ENCODE measurements at places on chromosomes 6 and 20.

- no peak for DNase-seq
These were observed 26.1 kb upstream of the GABRR1 start for GRCh38 chr6:89243331-89243629.

- no peak for DNase-seq
These were observed 886 bp downstream of the ROMO1 start for GRCh38 chr20:35699957-35700624.

DNA sequence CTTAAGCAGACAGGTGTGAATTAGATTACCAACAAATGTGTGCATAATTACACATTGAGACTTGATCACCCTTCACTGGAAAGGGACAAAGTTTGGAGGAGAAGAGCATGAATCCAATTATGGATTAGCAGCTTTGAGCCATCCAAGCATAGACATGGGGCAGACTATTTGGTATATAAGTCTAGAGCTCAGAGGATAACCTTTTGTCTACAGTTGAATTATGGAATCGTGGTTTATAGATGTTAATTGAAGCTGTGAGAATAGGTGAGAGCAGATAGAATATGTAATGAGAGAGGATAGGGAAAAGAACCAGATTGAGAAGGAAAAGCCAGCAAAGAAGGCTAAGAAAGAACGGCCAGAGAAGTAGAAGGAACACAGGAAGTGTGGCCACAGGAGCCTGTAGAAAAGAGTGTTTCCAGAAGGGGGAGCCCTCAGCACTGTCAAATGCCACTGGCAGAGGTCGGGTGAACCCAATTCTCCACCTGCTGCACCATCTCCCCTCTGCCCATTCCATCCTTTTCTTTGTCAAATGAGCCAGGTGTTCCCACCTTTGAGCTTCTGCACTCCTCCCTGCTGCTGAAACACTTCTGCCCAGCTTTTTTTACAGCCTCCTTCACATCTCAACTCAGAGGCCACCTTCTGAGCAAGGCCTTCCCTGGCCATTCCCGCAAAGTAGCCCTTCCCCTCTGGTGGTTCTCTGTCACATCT lies 7.3 kb downstream of the DNTTIP1 start:
- peak; percentile 64 for DNase-seq

DNA sequence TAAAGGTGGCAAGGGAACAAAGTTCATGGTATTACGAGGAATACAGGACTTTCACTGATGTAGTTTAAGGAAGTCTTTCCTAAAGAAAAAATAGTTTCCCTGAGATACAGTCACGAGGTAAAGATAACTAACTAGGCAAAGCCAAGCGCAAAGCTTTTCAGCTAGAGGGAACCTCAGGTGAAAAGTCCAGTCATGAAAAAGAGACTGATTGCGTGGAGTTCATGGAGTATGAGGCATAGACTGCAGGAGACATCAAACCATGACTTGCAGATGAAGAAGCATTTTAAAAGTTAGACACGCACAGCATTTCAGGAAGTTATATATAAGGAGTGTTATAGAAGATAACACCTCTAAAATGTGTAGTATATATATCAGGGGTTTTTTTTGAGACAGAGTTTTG lies 205.6 kb upstream of the ZNF184 start:
- DNase-seq, result no peak

GRCh38 chr6:109292420-109292819 lies 89.8 kb downstream of the CD164 start:
- no peak for DNase-seq

DNA sequence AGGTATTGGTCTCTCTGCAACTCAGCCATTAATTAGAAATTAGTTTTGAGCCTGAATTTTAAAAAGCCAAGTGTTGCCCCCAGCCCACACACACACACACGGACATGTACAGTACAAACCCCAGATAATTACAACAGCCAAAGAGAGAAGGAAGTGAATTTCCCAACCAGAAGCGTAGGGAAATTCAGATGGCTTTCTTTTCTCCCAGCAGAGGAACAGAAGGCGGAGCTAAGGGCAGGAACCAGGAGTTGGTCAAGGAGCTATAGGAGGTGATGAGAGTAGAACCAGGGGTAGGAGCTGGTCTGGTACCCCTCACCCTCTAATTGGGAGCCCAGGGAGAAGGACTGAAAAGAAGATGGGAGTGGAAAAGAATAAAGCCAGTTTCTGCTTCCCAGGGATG lies 3.9 kb upstream of the ZBTB9 start:
- no peak for DNase-seq

DNA sequence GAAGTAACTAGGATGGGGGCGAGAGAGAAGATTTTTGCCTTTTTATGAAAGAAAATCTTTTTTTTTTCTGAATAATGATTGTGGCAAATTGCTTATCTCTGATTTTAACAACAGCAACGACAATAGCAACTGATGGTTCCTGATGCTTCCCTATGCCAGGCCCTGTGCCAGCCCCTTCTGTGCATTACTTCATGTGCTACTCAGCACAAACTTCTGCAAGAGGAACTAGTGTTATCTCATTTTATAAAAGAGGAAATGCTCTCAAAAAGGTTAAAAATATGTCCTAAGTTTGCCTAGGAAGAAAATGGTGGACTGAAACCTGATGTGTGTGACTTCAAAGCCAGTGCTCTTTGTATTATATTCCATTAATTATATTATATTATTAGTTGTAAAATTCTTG lies 74.0 kb upstream of the RALGAPA2 start:
- DNase-seq, result no peak

DNA sequence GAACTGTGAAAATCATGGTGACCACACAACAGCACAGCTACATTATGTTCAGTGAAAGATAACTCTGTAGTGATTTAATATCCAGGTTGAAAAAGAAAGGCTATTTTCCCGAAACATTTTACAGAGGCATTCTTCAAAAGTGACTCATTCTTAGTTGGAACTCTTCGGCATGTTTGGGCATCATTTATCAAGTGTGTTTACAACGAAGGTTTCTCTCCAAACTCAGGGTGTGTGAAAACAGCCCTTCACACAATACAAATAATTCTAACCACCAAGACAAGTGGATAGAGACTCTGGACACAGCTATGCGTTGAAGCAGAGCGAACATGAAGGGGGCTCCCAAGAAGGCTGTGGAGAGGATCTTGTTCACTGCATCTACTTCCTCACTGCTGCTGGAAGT lies 57.6 kb downstream of the CBLN4 start:
- peak; percentile 25 for DNase-seq

GRCh38 chr20:50987493-50988210 lies 29.0 kb downstream of the MOCS3 start:
- peak; percentile 87 for DNase-seq

- no peak for DNase-seq
These were observed 30.6 kb downstream of the FAM229B start for GRCh38 chr6:112118034-112118433.

DNA sequence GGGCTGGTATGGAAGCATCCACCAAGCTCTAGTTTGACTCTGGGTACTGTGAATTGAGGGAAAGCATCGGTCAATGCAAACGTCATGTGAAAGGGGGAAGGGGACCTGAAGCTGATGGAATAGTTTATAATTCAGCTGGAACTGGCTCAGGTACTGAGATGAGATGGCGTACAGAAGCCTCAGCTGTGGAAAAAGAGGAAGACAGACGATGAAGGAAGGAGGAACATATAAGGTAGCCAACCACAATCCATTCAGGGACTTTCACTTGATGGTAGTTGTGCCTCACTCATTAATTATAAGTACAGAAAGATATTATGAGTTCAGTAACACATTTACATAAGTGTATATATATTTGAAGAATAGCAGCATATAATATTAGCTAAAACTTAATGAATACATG lies 2.7 kb downstream of the CALHM5 start:
- no peak for DNase-seq

DNA sequence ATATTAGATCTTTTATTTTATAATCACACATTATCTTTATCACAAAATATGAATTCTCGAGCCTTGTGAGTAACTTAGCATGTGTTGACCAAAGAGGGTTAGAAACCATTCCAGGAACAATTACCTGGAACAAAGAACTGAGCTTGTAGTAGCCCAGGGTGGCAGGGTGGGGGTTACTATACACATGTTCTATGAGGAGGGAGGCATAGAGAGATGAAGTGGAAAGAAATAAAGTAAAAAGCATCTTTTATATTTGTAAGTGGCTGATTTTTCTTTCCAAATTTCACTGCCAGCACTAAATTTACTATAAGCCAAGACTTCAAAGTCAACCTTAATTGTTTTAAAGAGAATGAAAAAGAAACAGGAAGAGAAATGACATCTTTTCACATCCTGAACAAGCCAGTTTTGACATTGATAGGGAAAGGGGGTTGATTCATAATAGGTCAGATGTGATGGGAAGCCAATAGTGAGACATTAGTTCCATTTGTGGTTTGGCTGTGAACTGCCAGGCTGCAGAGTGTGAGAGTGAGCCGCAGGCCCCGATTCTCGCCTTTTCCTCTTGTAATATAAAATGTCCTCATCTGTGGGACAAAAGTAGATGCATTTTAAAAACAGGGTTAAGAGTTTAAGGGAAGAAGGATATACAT lies 52.7 kb upstream of the MYB start:
- DNase-seq, result no peak

DNA sequence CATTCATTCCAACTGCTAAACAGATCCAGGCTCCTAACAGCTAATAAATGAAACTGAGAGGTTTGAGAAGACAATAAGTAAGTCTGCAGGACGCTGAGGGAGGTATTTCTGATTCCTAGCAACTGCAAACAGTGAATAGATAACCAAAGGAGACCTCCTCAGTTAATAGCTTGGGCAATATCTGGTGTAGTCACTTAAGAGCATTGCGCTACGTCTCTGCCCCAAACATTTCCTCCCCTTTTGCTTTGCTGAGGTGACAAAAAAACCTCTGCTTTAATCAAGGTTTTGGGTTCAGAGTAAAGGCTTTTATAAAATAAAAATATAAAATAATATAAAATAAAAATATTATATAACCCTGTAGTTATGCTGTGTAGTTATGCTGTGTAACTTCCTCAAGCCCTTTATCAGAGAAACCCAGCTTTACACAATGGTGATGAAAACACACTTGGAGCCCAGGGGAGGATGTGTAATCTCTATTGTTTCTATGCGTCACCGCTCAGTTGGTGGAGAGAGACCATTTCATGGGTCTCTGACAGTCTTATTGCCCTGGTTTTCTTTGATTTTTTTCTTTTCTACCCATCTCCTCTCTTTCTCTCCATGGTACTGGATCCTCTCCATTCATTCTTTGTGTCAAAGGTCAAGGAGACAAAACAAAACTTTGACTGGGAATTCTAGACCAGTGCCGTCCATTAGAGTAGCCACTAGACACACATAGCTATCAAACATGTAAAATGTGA lies 18.9 kb upstream of the CALHM5 start:
- no peak for DNase-seq

- DNase-seq, result no peak
These were observed 266.3 kb downstream of the PTPRT start for GRCh38 chr20:42923348-42923918.

GRCh38 chr6:11718463-11718862 lies 60.1 kb downstream of the ADTRP start:
- DNase-seq, result no peak

DNA sequence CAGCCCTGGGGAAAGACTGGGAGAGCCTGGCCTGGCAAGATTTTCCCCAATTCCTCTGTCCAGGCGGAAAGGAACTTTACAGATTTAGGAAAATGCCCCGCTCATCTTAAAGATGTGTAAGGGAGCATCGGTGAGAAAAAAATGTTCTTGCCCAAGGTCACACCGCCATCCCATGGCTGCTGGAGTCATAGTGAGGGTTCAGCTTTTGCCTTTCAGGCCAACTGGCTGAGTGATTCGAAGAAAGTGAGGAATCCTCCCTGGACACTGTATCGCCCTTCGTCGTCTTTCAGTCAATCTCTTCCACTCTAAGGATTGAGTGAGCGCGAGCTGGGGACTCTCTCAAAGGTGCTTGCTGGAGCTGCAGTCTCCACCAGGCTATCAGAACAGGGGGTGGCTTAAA lies 1.4 kb downstream of the WFDC2 start:
- DNase-seq, result no peak

DNA sequence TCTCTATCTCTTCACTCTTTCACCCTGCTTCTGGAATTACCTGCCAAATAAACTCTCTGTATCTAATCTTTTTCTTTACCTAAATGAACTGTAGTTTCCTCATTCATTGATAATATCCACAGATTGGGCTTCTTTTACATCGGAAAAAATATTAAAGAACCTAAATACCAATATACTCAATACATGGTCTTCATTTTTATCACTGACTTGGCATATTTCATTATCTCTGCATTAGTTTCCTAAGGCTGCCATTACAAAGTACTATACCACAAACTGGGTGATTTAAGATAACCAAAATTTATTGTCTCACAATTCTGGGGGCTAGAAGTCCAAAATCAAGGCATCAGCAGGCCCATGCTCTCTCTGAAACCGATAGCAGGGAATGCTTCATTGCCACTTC lies 411.9 kb upstream of the SPTLC3 start:
- no peak for DNase-seq

DNA sequence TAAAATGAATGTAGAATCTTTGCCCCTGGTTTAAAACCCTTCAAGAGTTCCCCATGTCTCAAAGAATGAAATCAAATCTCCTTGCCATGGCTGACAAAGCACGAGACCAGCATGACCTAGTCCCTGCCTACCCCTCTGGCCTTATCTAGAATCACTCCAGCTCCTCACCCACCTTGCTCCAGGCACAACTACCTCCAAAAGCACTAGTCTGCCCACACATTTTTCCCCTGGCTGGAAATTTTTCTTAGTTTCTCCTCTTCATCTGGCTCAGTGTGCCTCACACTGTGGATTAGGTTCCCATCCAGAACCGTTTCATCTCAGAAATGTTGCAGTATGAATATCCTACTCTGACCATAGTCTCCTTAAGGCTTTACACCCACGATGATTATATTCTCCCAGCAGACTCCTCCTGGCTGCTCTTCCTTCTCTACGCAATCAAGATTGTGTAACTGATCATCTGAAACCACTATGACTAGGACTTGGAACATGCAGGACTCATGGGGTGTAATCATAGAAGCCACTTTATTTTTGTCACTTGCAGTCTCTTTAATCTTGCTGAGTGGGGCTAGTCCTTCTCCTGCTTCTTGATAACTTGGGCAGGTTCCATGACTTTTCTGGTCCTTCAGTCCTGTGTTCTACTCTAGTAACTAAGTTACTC lies 7.8 kb upstream of the MRS2 start:
- peak; percentile 53 for DNase-seq

- DNase-seq, result no peak
These were observed 46.3 kb upstream of the NCOA3 start for GRCh38 chr20:47455133-47456040.

GRCh38 chr6:139062932-139063646 lies 34.5 kb downstream of the ABRACL start:
- no peak for DNase-seq

GRCh38 chr20:5096463-5096862 lies 23.3 kb downstream of the PCNA start:
- DNase-seq, result no peak

Data from RWPE1 (cell line).